ENCODE measurements at places on chromosomes 5 and 9. TPM values are rescaled to one million over a fixed set of nuclear protein-coding genes. Genes with fewer than 3 reads are reported as not detected.

SURF6 gene
- 36.0 TPM for total RNA-seq

CNTLN gene
- total RNA-seq: 23.7 TPM

SMIM33 gene
- total RNA-seq: 0.16 TPM

GABRB2 gene
- total RNA-seq: 4.7 TPM

NME5 gene
- 22.4 TPM for total RNA-seq

CCDC187 gene
- total RNA-seq: 61.5 TPM

PHYKPL gene
- total RNA-seq: 121 TPM

FAM81B gene
- 27.1 TPM for total RNA-seq

TLR4 gene
- total RNA-seq: 5.0 TPM

ANKRD34B gene
- 0.12 TPM for total RNA-seq

MYO10 gene
- 99.8 TPM for total RNA-seq

TMC1 gene
- total RNA-seq: 2.0 TPM

ITGA1 gene
- total RNA-seq: 8.1 TPM

ANGPTL2 gene
- total RNA-seq: 2.4 TPM

C9 gene
- 0.16 TPM for total RNA-seq

FGF1 gene
- 2.2 TPM for total RNA-seq

TMEM38B gene
- 29.9 TPM for total RNA-seq

DOCK8 gene
- 63.9 TPM for total RNA-seq

S100Z gene
- not detected for total RNA-seq

STARD4 gene
- 18.0 TPM for total RNA-seq

ARHGEF37 gene
- total RNA-seq: 13.4 TPM

PCDHA7 gene
- 2.7 TPM for total RNA-seq

ORM1 gene
- total RNA-seq: not detected

C9orf50 gene
- total RNA-seq: 3.7 TPM

RUFY1 gene
- total RNA-seq: 47.0 TPM

KCNV2 gene
- 4.3 TPM for total RNA-seq

EPB41L4A gene
- total RNA-seq: 23.9 TPM

DNAJC18 gene
- total RNA-seq: 45.0 TPM

MARCOL gene
- not detected for total RNA-seq

AMBP gene
- total RNA-seq: 0.68 TPM

GARIN3 gene
- total RNA-seq: 11.5 TPM

VLDLR gene
- total RNA-seq: 15.6 TPM

ZFP2 gene
- total RNA-seq: 10.4 TPM

GPX3 gene
- total RNA-seq: 216 TPM

RORB gene
- 1.5 TPM for total RNA-seq

LECT2 gene
- total RNA-seq: 6.6 TPM

Measured in testis (tissue), 5 donors.